Activated naive CD4-positive, alpha-beta T cell (primary cell): ENCODE measurements at places on chromosomes 7 and 10.

- DNase-seq = no peak
Observed at GRCh38 chr10:79344502-79345195, 2.6 kb upstream of the PPIF start.

DNA sequence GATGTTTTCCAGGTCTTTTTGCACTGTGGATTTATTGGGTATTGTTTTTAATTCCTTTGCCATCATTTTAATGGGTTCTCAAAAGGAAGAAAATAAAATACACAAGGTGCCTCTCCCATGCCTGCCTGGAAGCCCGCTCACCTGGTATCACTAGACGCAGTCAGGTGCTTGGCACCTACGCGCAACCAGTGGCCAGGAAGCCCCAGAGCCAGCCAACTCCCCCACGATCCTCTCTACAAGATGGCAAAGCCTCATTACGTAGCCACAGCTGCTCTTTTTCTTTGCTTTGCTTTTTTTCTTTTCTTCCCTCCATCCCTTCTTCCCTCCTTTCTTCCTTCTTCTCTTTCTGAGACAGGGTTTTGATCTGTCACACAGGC, 34.3 kb downstream of the BAIAP2L1 start:
- DNase-seq = no peak

GRCh38 chr7:90951229-90951628, 313.0 kb upstream of the FZD1 start:
- no peak for DNase-seq

DNA sequence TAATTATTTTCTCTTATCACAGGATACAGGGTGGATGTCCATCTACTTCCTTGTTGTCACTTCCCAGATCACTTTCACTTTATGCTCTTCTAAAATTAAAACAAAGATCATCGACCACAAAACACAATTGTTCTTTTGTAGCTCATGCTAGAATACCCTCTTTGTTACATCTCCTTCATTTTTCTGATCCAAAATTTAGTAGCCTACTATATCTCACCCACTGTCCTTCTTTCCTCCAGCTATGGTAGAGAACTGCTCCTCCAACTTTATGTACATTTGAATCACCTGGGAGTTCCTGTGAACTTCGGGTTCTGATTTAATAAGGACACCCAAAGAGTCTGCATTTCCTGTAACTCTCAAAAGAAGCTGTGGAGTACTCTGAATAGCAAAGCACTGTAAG, 1.2 kb upstream of the AHR start:
- no peak for DNase-seq

- no peak for DNase-seq
Observed at GRCh38 chr10:116880716-116881482, 31.6 kb downstream of the ENO4 start.

DNA sequence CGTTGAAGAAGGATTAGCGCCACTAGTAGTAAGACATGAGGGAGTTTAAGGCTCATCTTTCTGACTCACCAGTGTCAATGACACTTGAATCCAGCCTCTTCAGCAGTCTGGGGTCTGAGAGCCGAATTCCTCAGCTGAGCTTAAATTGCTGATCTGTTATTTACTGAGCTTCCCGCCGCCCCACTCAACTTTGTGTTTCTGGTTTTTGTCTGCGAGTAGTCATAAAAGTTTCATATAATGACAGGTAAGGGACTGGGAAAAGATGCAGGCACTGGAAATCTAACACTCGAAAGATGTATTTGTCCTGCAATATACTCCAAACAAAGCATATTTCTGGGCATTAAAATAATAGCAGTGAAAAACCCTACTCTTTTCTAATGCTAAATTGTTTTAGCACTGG, 51.2 kb upstream of the RELN start:
- DNase-seq = no peak

DNA sequence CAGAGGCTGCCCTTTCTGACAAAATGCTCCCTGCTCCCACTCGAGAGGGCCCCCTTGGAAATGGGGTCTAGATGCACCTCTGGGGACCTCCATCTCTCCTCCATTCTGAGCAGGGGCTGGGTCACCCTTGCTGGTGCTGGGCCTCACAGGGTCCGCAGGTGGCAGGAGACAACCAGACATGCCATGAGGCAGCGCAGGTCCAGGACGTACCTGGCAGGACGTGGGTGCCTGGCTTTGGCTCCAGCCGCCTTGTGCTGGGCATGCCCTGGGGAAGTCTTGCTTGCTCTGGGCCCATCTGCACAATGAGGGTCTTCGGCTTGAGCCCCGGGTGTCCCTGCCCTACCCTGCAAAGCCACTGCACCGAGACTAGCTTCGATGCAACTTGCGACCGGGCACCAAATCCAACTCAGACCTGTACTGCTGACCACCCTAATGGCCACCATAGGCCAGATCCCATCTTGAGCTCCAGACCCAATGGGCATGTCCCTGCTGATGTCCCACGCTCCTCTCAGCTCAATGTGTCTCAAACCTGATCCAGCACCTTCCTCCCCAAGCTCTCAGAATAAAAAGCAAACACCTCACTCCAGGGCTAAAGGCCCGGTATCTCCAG, 107.0 kb downstream of the FAM53B start:
- DNase-seq = no peak
